ENCODE measurements at places on chromosomes 2 and 18.

- DNase-seq: no peak
Observed at GRCh38 chr18:69401972-69402532, 1.4 kb downstream of the DOK6 start.

- DNase-seq: peak; percentile 63
Observed at GRCh38 chr2:204251998-204252376, 293.3 kb upstream of the PARD3B start.

GRCh38 chr2:205574001-205574400, 108.3 kb upstream of the NRP2 start:
- DNase-seq: no peak

- DNase-seq: no peak
Observed at GRCh38 chr2:148554459-148555247, 89.9 kb upstream of the EPC2 start.

GRCh38 chr2:207734636-207735512, 23.4 kb downstream of the CCNYL1 start:
- no peak for DNase-seq

GRCh38 chr2:34307636-34308035, 708.5 kb upstream of the FAM98A start:
- no peak for DNase-seq

DNA sequence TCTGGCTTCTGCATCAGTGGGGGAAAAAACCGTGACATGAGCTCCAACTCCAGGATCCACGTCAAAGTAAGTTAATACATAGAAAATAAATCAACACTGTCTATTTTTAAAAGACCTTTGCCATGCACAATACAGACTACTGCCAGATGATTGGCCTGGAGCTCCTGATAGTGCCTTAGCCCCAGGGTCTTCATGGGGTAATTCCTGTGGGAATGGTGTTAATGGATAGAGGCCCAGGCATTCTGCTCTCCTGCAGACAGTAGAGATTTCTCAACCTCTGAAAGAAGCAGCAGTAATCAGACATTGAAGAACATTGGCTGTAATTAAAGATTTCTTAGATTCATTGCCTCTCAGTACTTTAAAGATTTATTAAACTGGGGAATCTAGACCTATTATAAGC, 4.3 kb upstream of the PLCL1 start:
- no peak for DNase-seq

GRCh38 chr18:51077217-51077616, 47.2 kb downstream of the SMAD4 start:
- DNase-seq: no peak

DNA sequence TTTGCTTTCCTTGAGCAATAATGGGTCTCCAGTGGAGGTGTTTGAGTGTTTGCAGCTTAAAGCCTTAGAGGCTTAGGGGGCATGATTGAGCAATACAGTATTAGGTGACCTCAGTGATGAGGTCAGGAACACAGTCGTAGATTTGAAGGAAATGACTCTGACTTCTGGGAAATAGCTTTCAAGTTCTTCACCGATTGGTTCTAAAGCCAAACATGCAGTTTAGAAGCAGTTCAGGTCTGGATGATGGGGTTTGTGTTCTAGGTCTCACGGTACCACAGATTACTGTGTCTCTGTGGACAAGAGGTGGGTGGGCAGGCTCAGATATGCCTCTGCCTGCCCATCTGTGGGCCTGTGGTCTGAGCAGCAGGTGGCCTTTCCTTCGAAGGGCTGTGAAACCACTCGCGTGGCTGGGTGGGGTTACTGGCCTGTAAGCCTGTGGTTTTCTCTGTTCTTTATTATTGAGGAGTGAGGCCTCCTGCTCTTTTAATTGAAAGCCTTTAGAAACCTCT, 7.8 kb downstream of the MTHFD2 start:
- DNase-seq: peak; percentile 61

DNA sequence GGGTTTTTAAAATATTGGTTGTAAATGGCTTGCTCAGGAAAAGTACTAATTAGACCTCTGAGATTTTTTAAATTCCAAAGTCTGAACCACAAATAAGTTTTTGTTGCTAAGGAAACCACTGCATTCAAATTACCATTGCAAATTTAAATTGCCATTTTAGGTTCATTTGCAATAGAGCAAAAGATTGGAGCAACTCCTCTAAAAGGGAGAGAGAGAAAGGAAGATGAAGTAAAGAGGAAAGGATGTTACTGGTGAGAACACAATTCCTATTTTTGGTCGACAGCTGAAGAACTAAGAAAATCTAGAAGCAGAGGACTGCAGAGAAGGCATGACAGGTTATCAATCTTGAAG, 74.9 kb downstream of the FOXI3 start:
- DNase-seq: no peak

DNA sequence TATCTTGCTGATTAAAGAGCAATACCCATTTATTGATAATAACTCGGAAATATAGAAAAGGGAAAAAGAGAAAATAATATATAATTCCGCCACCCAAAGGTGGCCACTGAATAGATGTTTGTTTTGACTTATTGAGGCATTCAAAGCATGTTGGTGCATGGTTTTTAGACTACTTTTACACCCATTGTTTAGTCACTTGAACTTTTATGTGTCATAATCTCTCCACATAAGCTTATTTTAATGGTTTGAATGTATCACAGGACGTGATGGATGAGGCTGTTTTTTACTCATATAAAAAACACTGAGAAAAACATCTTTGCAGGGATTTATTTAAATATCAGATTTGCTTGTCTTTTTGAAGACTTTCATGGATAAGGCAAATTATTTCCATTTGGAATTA, 120.4 kb downstream of the ACKR3 start:
- no peak for DNase-seq

DNA sequence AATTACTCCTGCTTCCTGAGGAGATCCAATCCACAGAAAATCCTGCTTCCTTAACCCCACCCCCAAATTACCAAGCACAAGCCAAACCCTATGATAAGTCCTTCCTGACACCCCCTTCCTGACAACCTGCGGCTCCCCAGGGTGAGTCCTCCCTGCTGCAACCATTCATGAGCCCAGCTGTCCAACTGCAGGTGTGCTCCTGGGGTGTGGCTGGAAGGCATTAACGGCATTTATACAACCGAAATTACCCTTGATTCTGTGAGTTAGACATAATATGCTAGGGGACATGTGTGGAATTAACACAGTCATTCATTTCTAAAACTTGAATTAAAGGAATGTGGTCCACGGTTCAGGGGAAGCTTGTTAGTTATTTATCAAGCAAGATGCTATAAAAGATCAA, 119.0 kb upstream of the ALKAL2 start:
- no peak for DNase-seq

DNA sequence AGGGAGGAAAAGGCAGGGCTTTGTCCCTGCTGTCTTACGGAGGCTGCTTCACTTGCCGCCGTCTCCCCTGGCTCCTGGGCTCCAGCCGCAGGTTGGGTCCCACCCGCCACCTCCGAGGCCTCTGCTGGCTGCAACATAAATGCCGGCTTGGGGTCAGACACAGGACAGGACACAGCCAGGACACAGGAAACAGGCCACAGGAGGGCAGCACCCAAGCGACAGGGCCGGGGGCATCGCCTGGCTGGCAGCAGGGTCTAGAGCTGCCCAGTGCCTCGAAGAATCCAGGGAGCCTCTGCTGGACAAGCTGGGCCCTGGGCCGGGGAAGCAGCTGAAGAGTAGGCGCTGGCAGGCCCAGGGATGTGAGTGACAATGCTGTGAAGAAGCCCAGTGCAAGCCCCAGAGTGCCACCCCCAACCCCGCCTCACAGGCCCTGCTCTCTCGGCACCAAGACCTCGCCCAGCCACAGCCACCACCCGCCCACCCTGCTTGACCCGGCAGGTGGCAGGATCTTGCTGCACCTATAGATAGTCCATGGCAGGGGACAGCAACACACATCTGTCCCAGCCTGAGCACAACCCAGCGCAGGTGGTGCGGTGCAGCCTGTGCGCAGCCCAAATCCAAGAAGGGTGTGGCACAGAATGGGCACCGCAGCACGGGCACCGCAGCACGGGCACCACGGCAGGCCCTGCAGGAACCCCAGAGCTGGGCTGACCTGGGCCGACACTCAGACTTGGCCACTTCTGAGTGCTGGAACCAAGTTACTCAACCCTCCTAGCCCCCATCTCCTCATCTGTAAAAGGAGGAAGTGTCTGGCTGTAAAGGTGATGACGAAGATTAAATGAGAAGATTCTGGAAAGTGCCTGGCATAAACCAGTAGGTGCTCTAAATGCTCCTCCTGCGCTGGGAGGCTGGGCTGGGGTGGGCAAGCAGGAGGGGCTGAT, 55.6 kb downstream of the BIN1 start:
- no peak for DNase-seq

GRCh38 chr2:218860950-218861381, 1.4 kb downstream of the WNT6 start:
- peak; percentile 18 for DNase-seq

- no peak for DNase-seq
Observed at GRCh38 chr18:70370762-70371733, 82.2 kb downstream of the SOCS6 start.

GRCh38 chr18:49226243-49227000, 234.0 kb downstream of the DYM start:
- DNase-seq: no peak

DNA sequence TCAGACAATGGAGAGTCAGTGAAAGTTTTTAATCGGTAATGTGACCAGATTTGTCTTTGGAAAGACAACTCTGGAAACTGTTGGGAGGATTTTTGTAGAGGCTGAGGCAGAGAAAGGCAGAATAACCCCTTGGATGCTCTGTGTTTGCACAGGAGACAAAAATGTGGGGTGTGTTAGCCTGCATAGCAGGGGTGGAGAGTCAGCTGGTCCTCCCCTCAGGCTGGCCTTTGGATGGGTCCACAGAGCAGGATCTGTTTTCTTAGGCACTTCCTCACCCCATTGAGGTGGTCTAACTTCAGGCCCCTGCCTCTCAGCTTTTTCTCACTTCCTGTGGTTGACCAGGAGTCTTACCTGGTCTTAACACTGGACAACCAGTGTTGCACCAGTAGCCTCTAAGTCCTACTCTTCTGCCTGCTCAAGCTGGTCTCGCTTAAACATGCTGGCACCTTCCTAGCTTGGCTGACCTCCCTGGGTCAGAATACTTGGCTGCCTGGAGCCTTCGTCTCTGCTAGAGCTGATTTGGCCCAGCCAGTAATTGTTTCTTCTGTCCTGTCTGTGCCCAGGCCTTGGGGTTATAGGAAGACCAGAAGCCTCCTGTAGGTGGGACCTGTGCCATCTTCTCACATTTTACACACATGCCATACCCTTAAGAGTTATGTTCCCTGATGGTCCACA, 259.8 kb upstream of the RASGRP3 start:
- DNase-seq: no peak

GRCh38 chr2:26805241-26805676, 19.4 kb downstream of the CENPA start:
- peak; percentile 63 for DNase-seq

GRCh38 chr2:64989126-64989981, at the start of gene SLC1A4:
TSS of gene SLC1A4 (plus strand) at chr2:64989399. CDS start at chr2:64989644, 245 bp downstream.
- DNase-seq: no peak

DNA sequence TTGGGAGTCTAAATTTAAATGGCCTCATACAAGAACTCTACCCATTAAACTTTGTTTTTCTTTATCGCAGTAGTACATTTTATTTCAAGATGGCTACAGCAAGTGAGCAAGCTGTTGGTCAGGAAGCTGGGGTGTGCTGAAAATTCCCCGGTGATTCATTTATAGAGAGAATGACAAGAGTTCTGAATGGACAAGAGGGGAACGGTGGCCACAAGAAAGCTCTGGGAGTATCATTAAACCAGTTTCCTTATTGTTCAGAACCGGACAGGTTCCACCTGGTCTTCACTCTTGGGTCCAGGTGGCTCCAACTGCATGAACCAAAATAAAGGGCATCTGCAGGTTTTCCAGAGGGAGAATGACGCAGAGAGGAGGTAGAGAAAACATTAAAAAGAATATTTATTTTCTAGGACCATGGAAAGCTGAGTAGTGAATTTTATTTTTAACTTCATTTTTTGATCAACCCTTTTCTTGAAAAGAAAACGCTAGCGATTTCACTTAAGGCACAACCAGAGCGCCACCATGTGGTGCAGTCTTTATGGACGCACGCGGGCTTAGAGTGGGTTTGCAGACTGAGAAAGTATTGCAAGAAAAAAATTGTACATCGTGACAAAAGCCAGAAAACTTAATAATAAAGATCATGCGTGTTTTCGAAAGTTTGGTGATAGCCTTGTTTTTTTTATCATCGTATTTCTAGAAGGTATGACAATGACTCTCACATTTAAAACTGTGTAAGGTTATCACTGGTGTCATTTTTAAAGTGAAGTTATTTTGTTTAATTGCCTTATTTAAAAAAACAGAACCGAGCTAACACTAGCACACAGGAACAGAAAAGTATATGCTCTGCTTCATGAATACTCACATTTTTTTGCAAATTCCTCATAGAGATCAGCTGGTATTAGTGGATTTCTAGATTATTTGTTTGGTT, 97.9 kb upstream of the NOL4 start:
- DNase-seq: no peak

- no peak for DNase-seq
Observed at GRCh38 chr2:214492152-214492551, 81.3 kb downstream of the VWC2L start.

- DNase-seq: no peak
Observed at GRCh38 chr18:10057894-10058791, 144.3 kb downstream of the VAPA start.

DNA sequence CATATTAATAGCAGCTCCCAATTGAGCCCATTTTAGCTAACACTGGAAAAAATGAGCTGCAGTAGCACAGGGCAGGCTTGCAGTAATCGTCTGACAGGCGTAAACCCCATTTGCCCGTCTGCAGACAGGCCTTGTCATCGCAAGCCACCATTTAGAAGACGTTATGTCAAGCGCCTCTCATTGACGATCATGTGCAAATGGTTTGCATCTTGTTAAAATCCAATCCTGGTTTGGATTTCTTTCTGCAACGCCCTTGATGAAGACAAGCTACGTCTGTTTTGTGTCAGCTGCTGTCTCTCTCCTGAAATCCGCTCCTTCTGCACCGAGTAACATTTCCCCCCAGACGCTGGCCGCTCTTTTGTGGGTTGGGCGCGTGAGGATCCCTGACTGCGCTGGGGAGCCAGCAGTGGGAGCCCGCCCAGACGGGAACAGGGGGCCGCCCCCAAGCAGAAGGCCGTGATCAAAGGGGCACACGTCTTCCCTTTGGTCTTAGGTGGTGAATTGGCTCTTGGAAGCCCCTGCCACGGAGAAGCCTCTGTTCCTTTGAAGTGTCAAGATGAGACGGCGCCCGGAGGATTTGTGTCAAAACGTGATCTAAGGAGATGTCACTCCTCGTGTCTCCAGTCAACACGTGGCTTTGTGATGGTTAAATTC, 84.2 kb upstream of the GPC1 start:
- no peak for DNase-seq

DNA sequence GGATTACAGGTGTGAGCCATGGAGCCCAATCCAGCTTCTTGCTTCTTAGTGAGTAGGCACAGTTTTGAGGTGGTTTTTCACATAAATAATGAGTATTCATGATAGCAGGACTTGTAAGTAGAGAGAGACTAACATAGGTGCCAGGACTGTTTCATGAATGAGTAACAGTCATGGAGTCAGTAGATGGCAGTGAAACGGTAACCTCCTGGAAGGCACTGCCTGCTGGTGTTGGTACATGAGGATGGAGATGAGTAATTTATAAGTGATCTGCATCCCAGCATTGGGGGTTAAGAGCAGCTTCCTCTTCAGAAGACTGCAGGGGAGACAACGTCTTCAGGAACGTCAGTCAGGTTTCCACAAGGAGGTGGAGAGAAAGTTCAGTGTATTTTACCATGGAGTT, 143.8 kb downstream of the HAUS1 start:
- DNase-seq: no peak

- no peak for DNase-seq
Observed at GRCh38 chr2:241834527-241835210, 24.0 kb downstream of the PDCD1 start.
